Ascending aorta (tissue), 2 donors: ENCODE measurements at places on chromosomes 11 and 22. TPM values are rescaled to one million over a fixed set of nuclear protein-coding genes. Genes with fewer than 3 reads are reported as not detected.
A peak's percentile ranks its signal among the peaks of the same experiment; 100 is the strongest.

The TRIM29 gene
- total RNA-seq = 0.43 TPM

The GAL gene
- not detected for total RNA-seq

The PATE4 gene
- not detected for total RNA-seq

The SYT7 gene
- 1.8 TPM for total RNA-seq

The CRYBB2 gene
- total RNA-seq = not detected

The CD3D gene
- not detected for total RNA-seq

The OR6T1 gene
- total RNA-seq = not detected

The TRIM48 gene
- total RNA-seq = not detected

DNA sequence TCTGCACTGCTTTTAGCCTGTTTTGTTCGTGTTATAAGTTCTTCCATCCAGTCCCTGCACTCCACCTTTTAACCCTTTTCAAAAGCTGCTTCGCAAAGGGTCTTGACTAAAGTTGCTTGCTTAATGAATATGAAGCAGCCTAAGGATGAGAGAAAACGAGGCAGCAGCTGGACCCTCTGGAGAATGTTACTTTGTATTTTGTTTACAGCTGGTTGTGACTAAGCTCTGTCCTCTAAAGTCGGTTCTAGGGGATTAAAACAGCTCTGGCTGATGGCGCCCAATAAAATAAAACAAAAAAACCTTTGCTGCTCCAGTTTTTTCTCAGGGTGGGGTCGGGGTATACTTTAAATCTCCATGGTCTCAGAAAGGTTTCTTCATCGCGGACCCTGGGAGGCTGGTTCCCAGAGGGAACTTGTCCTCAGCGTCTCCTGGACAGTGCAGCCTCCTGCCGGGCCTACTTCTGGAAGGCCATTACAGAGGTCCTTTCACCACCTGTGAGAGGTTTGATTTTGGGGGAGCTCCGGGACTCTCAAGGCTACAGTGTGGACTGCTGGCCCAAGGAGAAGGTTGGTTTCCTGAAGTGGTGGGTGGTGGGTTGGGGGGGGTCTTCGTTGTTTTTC, 836 bp upstream of the RBM4 start:
- no peaks in the 10 kb centered on the region for H3K27me3 ChIP-seq
- peaks cover 26% of the 10 kb centered on the region for H3K4me1 ChIP-seq
- peaks cover 19% of the 10 kb centered on the region for H3K36me3 ChIP-seq
- peak overlapping the region; percentile 52 for H3K4me3 ChIP-seq

DNA sequence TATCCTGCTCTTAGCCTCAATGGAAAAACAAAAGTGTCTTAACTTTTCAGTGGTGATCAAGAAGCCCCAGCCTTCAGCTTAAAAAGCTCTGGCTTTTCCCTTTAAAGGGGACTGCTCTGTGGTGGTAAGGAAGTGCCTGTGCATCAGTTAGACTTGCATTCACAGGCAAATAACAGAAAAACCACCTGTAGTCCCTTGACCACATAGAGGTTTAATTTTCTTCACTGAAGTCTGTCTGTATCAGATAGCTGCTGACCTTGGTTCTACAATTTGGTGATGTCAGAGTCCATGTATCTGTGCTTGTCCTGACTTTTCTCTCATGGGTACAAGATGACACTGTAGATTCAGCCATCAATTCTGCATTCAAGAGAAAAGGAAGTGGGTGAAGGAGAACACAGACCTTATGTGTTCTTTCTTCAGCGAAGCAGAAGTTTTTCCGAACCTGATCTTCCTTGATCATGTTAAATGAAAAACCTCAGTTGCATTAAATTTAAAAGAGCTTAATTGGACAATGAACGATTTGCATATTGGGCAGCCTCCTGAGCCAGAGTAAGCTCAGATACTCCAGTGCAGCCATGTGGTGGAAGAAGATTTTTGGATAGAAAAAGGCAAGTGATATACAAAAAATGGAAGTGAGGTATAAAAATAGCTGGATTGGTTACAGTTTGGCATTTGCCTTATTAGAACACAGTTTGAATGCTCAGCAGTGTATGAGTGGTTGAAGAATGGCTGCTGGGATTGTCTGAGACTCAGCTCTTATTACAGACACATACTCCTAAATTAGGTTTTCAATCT, 43.2 kb upstream of the RDX start:
- DNase-seq = no peak
- no peak overlapping the region for H3K27ac ChIP-seq
- H3K27me3 ChIP-seq = no peaks in the 10 kb centered on the region

DNA sequence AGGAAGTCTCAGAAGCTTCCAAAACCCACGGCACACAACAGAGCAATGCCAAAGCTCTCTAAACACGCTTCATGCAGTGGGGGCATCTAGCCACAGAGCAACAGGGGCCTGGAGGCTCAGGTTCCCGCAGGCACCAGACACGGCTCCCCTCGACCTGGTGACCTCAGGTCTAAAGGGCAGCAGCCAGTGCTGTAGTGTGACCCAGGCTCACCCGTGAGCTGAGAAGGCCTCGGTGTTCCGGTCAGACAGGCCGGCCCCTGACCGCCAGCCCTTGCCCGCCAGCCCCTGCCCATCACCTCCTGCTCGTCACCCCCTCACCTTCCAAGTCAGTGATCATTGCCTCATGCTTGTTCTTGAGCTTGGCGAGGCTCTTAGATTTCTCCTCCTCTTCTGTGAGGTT, 45.7 kb downstream of the APOL1 start:
- H3K36me3 ChIP-seq = peaks cover 100% of the 10 kb centered on the region
- no peaks in the 10 kb centered on the region for H3K27me3 ChIP-seq
- DNase-seq = no peak
- no peak overlapping the region for H3K4me3 ChIP-seq

DNA sequence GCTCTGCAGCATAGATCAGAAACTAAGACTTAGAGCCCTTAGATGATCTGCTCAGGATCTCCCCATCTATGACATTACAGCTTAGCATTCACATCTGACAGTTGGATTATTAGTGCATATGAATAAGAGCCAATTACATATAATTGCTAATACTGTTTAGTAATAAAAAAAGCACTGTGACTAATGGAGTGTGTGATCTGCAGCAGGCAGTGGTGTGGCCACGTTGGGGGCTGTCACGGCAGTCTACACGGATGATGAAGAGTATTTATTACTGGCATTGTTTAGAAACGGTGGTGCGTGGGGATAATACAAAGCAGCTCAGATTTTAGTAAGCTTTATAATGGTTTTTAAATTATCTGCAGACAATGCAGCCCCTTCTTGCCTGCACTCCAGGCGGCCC, 93.5 kb upstream of the TIMP3 start:
- no peak for DNase-seq
- H3K27me3 ChIP-seq = no peaks in the 10 kb centered on the region
- no peaks in the 10 kb centered on the region for H3K4me1 ChIP-seq
- H3K4me3 ChIP-seq = no peak overlapping the region
- no peak overlapping the region for H3K27ac ChIP-seq

GRCh38 chr11:15929371-15929901, 426.9 kb downstream of the SOX6 start:
- no peaks in the 10 kb centered on the region for H3K36me3 ChIP-seq
- no peak for DNase-seq
- no peak overlapping the region for H3K4me3 ChIP-seq
- no peaks in the 10 kb centered on the region for H3K4me1 ChIP-seq
- no peaks in the 10 kb centered on the region for H3K27me3 ChIP-seq

- H3K36me3 ChIP-seq = no peaks in the 10 kb centered on the region
- H3K4me1 ChIP-seq = peaks cover 27% of the 10 kb centered on the region
- H3K27ac ChIP-seq = peak overlapping the region; percentile 71
- no peak for DNase-seq
Observed at GRCh38 chr11:2990617-2991451, 1.3 kb downstream of the NAP1L4 start.

- H3K36me3 ChIP-seq = peaks cover 3% of the 10 kb centered on the region
- peaks cover 3% of the 10 kb centered on the region for H3K4me1 ChIP-seq
- H3K27ac ChIP-seq = no peak overlapping the region
- H3K4me3 ChIP-seq = no peak overlapping the region
- no peaks in the 10 kb centered on the region for H3K27me3 ChIP-seq
Observed at GRCh38 chr11:6587360-6587953, 16.0 kb downstream of the RRP8 start.

DNA sequence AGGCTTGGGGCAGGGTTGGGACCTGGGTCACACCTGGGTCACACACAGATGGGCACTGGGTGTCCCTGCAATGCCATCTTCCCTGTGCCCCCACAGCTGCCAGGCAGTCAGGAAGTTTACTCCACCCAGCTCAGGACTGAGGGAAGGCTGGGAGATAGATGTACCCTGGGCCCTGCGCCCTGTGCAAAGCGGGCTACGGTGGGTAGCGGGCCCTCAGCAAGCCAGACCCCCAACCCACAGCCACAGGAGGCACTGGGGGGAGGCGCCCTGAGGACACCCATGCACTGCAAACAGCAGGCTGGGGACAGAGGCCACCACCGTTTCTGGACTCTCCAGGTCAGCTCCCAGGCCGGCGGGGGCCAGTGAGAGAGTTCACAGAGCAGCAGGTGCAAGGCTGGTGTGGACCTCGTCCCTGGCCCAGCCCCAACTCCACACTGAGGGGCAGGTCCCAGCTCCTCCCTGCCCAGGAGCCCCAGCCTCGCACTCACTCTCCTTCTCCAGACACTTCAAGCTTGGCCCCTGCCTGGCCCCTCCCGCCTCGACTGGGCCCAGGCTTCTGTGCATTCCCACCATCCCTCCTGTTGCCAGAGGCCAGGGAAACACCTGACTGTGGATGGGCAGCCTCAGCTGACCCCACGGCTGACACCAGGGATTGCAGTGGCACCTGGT, 4.9 kb downstream of the DUSP8 start:
- H3K36me3 ChIP-seq = peaks cover 19% of the 10 kb centered on the region
- H3K27ac ChIP-seq = no peak overlapping the region
- H3K4me3 ChIP-seq = no peak overlapping the region
- peaks cover 10% of the 10 kb centered on the region for H3K4me1 ChIP-seq
- DNase-seq = no peak

- H3K36me3 ChIP-seq = no peaks in the 10 kb centered on the region
- H3K4me1 ChIP-seq = no peaks in the 10 kb centered on the region
- no peak for DNase-seq
- no peak overlapping the region for H3K27ac ChIP-seq
Observed at GRCh38 chr11:87338046-87338639, 300.4 kb downstream of the TMEM135 start.

DNA sequence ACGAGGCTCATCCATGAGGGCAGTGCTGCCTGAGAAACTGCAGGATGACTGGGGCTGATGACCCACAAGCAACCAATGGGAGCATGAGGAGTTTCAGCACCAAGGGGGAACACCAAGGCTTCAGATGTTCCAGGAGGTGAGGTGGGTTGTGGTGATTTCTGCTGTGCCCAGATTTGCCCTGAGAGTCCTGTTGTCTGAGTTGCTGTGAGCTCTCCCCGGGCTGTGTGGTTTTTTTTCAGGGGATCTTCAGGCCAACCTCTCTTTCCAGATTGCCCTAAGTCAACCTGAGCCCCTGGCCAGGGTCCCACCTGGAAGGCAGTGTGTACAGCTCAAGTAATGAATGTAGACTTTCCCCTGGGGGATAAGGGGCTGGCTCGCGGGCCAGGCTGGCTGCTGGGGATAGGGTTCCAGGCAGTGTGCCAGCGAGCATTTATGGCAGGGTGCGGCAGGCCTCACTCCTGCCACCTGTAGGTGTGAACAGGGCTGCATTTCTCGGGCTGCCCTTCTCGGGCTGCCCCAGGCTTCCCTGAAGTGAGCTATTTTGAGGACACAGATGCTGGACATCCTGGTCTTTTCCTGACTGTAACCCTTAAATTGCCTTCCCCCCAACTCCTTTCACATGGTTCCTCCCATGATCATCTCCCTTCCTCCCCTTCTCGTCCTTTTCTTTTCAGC, 9.8 kb downstream of the SLC22A6 start:
- H3K27ac ChIP-seq = no peak overlapping the region
- H3K4me1 ChIP-seq = no peaks in the 10 kb centered on the region
- DNase-seq = no peak
- no peak overlapping the region for H3K4me3 ChIP-seq
- H3K36me3 ChIP-seq = no peaks in the 10 kb centered on the region

DNA sequence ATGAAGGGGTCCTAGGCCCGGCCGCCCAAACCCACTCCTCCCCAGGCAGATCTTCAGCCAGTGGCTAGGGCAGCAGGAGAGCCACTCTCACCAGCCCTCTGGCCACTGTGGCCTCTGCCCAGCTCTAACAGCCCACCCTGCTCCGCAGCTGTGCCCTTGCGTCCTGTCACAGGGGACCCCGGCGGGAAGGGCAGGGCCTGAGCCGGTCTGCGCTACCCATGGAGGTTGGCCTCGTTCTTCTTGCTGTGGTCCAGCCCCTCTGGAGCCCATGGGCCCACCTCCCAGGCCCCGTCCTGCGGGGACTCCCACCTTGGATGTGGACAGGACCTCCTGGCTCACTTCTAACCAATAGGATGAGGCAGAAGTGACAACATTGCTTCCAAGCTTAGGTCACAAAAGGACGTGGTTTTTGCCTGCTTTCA, 38.3 kb upstream of the TH start:
- no peaks in the 10 kb centered on the region for H3K4me1 ChIP-seq
- H3K36me3 ChIP-seq = no peaks in the 10 kb centered on the region
- no peaks in the 10 kb centered on the region for H3K27me3 ChIP-seq
- no peak for DNase-seq
- H3K27ac ChIP-seq = no peak overlapping the region

GRCh38 chr11:118484405-118484804, 42.9 kb upstream of the TTC36 start:
- H3K36me3 ChIP-seq = peaks cover 90% of the 10 kb centered on the region
- H3K27ac ChIP-seq = no peak overlapping the region
- DNase-seq = no peak
- H3K4me1 ChIP-seq = no peaks in the 10 kb centered on the region
- no peaks in the 10 kb centered on the region for H3K27me3 ChIP-seq
